ENCODE measurements at places on chromosomes 5 and 9.

DNA sequence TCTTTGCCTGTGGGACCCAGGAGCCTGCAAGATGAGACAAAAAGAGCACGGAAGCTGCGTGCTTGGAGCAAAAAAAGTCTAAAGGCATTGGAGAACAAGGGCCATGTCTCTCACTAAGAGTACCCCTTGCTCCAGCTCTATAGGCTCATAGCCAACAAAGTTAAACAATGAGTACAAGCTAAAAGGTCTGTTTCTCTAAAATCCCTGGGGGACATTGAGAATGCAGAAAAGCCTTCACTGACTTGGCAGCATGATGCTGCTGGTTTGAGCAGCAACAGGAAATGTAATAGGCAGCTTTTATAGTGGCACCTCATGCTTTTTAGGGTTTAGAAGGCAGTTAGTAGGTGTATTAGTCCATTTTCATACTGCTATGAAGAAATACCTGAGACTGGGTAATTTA lies 287.5 kb downstream of the SMARCA2 start:
- no peak for DNase-seq

- no peak for DNase-seq
Measured at GRCh38 chr5:34656700-34657273, 659 bp downstream of the RAI14 start.

GRCh38 chr9:31100311-31100710 lies 1284.1 kb upstream of the ACO1 start:
- DNase-seq = no peak

GRCh38 chr5:68562308-68562707 lies 346.8 kb downstream of the PIK3R1 start:
- DNase-seq = no peak

GRCh38 chr5:173655196-173655797 lies 38.8 kb upstream of the BOD1 start:
- DNase-seq = no peak

- no peak for DNase-seq
Measured at GRCh38 chr9:106911951-106912350, 49.0 kb downstream of the ZNF462 start.

- peak; percentile 90 for DNase-seq
Measured at GRCh38 chr9:3525836-3526164, at the start of gene RFX3. RFX3 (minus strand) TSS chr9:3526001; CDS start chr9:3395588, 130,413 bp downstream.

- no peak for DNase-seq
Measured at GRCh38 chr5:88262116-88262515, 6.5 kb downstream of the TMEM161B start.

- no peak for DNase-seq
Measured at GRCh38 chr9:25480696-25481095, 197.5 kb downstream of the TUSC1 start.

GRCh38 chr5:8561854-8562253 lies 692.9 kb downstream of the MTRR start:
- DNase-seq = no peak

- no peak for DNase-seq
Measured at GRCh38 chr5:110329955-110330525, 396.4 kb downstream of the TMEM232 start.

- DNase-seq = no peak
Measured at GRCh38 chr5:154901276-154901675, 36.7 kb downstream of the GEMIN5 start.

- no peak for DNase-seq
Measured at GRCh38 chr9:34984049-34984448, 5.5 kb upstream of the DNAJB5 start.
